ENCODE measurements at places on chromosomes 13 and 19.

DNA sequence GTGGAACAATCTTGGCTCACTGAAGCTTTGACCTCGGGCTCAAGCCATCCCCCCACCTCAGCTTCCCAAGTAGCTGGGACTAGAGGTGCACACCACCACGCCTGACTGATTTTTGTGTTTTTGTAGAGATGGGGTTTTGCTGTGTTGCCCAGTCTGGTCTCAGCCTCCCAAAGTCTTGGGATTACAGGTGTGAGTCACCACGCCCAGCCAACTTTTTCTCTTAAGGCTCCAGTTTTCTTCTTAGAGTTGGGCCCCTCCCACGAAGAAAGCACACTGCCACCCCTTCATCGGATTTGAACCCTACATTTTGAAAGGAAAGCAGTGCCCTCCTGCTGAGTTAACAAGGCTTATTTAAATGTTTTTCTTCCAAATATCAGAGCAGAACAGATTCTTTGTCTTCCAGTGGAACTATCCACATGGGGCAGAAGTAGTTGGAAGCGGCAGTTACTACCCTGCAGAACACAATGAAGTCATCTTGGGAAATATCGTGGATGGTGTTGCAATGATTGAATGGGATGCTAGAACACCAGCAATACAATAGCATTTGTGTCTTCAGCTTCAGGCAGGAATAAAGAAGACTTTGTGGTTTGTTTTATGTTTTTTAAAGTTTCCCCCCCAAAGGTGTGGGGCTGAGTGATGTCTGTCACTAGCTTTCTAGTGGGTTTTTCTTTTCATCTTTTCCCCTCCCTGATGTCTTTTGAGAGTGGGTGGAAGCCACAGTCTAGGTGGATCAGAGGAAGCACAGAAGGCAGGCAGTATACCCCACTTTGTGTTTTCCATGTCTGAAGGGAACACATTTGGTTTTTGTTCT, 8.9 kb downstream of the ACTN4 start:
- no peak for DNase-seq

DNA sequence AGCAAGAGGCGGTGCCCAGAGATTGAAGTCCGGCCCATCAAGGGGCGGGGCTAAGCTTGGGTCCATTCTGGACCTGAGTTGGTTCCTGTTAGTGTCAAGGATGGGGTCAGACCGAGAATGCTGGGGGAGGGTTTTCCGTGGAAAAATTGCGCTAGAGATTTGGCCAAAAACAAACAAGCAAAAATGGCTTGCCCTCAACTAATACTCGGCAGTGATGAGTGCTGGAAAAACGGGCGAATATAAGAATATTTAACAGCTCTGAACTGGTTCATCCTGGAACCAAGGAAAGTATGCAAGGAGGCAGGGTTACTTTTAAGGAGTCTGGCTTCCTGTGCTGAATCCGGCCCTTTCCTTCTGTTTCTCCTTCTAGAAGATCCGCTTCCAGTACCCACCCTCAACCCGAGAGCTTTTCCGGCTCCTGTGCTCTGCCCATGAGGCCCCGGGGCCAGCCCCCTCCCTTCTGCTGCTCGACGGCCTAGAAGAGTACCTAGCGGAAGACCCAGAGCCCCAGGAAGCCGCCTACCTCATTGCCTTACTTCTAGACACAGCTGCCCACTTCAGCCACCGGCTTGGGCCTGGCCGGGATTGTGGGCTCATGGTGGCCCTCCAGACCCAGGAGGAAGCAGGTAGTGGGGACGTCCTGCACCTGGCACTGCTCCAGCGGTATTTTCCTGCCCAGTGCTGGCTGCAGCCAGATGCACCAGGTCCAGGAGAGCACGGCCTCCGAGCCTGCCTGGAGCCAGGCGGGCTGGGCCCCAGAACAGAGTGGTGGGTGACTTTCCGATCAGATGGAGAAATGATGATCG, 880 bp downstream of the SWSAP1 start:
- no peak for DNase-seq

GRCh38 chr13:21796066-21796465, 125.2 kb downstream of the FGF9 start:
- DNase-seq, result no peak

- no peak for DNase-seq
Observed at GRCh38 chr13:33927315-33927714, 109.4 kb downstream of the RFC3 start.

DNA sequence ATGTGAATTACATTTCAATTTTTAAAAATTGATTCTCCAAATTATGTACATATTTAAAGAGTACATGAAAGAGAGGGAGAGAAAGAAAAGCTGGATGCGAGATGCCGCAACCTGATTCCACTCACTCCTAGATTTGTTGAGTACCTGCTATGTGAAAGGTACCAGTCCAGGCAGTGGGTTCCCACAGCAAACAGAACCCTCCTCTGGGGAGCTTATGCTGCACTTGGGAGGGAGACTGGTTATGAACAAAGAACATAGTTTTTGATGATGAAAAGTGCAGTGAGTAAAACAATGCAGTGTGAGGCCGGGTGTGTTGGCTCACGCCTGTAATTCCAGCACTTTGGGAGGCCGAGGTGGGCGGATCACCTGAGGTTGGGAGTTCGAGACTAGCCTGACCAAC, 43.4 kb downstream of the ACTN4 start:
- no peak for DNase-seq

DNA sequence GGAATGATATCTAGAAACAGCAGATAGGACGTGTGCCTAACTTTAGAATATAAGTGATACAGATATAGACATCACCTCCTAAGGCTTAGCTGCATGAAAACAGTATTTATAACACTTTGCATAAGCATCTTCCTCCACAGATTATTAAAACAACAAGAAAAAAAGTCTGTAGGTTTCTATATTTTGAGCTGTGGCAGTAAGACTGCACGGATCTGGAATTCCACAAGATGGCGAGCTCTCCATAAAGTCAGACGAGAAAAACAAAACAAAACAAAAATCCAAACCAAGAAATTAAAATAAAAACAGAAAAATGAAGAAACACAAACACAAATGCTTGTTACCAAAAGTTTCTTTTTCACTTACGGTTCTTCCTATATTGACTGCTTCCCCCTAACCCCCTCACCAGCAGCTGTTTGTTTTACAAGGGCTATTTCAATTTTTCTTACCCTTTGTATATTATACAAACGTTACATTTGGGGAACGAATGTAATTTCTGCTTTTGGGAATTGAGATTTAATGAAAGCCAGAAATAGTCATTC, 285.8 kb downstream of the MYO16 start:
- no peak for DNase-seq

DNA sequence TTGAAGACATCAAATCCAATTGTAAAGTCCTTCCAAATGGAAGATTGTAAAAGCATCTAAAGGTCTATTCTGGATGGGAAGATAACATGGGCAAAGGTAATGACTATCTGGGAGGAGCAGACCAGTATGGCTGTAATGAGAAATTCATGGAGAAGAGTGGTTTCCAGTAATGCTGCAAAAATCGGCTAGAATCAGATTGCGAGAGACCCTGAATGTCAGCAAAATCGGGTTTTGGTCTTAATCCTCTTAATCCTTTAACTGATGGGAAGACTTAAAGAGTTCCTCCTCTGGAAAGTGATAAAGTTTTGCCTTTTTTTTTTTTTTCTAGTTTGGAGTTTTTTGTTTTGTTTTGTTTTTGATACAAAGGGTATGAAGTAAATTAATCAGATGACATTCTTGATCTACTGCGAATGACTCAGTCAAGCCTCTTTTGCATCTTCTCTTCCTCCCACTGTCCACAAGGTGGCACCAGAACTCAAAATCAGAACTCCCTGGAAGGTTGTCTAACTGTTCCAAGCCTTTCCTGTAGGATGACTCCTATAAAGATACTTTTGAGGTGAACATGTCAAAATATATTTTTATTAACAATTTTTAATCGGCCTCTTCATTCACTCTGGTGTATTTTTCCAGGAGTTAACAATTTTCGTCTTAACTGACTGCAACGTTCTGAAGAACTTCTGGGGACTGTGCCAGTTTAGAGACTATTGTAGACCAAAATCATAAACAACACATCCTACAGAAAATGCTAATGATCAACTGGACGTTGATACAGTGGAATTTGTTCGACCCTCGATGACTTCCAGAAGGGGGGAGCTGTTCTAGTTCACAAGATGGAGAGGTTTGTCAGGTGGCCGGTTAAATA, 213.3 kb upstream of the MIR17HG start:
- DNase-seq, result peak; percentile 15
